ENCODE measurements at places on chromosomes 7 and 10.

DNA sequence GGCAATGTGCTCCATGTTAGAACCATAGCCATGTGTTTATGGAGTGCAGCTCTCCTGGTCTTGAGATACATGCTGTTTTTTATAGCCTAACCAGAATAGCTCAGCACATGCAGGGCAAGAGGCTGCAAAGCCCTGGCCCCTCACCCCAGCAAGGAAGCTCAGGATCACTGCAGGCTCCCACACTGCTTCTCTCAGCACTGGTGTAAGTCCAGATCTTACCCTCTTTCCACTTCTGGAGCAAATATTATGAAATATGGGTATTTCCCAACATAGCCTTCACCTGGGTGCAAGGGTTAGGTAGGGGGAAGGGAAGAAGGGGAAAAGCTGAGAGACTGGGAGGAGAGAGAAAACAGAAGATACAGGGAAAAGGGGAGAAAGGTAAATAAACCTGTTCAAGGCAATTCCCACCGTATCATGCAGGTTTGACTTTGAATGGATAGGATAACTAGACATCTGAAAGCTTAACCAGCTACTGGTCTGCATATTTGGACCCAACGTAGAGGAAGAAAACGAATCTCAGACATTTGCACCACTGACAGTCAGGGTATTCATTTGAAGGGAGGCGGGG is 19.7 kb downstream of the SKIDA1 start:
- DNase-seq: no peak

GRCh38 chr7:19269301-19269700 is 124.1 kb upstream of the FERD3L start:
- DNase-seq: no peak

GRCh38 chr7:108051454-108051853 is 48.5 kb upstream of the LAMB1 start:
- DNase-seq: no peak

GRCh38 chr7:12133865-12134264 is 77.2 kb upstream of the TMEM106B start:
- DNase-seq: no peak

- DNase-seq: no peak
Measured at GRCh38 chr7:42403831-42404230, 166.8 kb upstream of the GLI3 start.

- DNase-seq: no peak
Measured at GRCh38 chr7:135879233-135879632, 97.9 kb downstream of the MTPN start.

DNA sequence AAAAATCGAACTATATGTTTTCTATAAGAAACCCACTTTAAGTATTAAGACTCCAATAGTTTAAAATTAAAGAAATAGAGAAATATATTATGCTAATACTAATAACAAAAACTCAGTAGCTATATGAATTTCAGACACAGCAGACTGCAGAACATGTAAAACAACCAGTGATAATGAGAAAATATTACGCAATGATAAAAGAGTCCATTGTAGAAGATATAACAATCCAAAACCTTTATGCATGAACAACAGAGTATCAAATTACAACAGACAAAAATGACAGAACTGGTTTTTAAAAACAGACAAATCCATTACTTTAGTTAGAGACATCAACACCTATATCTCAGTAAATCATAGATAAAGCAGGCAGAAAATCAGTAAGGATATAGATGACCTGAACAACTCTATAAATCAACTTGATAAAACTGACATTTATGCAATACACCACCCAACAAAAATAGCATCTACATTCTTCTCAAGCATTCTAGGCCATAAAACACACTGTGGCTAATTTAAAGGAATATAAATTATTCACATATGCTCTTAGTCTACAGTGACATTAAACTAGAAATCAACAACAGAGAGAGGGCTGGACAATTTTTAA is 669.5 kb upstream of the GHITM start:
- no peak for DNase-seq

DNA sequence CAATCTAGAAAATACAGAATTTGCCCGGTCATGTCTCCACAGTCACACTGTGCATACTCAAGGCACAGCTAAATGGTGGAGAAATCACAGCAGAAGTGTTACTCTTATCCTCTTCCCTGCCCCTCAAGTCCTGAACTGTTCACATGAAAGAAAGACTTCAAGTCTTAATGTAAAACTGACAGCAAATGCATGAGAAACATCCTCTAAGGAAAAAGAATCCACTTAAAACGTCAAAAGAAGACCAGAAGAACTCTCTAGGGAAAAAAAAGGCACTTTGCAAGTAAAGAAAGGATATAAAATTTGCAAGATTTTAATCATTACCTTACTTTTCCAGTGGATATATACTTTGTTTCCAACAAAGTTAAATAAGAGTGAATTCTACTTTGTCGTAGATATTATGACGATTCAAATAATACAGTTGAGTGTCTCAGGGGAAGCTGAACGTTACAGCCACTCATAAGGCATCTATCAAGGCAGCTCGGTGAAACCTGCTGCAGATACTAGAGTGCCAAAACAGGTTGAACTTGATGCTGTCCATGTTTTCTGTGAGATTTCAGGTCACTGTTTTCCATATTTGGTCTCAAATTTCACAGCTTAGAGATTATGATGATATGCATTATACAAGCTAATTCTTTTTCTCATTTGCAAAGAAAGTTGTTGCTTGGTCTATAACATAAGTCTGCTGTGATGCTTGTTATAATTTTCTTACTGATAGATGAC is 155.0 kb downstream of the CTTNBP2 start:
- DNase-seq: no peak

- no peak for DNase-seq
Measured at GRCh38 chr7:158973941-158974785, 117.8 kb downstream of the DYNC2I1 start.

GRCh38 chr7:131747658-131748232 is 191.3 kb upstream of the PODXL start:
- DNase-seq: no peak

DNA sequence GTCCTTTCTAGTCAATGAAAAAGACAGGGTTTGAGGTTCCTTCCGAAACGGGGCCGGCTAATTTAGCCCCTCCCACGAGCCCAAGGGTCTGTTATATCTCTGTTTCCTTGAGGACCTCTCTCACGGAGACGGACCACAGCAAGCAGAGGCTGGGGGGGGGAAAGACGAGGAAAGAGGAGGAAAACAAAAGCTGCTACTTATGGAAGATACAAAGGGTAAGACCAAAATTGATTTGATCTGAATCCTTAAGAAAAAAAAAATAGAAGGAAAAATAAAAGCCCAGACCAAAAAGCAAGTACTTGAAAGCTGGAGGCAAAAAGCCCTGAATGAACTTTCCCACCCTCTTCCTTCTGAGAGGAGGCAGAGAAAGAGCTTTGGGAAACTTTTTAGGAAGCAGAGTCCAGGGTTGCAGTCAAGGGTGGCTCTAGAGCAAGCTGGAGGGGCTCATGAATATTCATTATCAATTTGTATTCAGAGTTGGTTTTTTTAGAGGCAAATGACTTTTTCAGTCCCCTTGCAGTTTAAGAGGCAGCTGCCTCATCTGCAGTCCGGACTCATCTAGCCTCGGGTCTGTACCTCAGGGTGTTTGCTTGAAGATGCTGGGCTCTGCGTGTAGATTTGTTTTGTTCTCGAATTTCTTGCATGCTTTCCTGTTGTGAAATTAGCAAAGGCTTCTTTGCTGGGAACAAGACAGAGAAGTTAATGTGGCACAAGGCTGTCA is at the start of gene ENTPD1:
ENTPD1 (plus strand) TSS at position 123 of the 721 bp plus-strand sequence; CDS start at position 200, 77 bp downstream.
- DNase-seq: no peak

- no peak for DNase-seq
Measured at GRCh38 chr7:155692317-155692716, 47.9 kb downstream of the RBM33 start.

GRCh38 chr7:35900651-35901050 is 99.8 kb downstream of the SEPTIN7 start:
- DNase-seq: no peak

- no peak for DNase-seq
Measured at GRCh38 chr7:106947244-106947728, 82.2 kb downstream of the PIK3CG start.

DNA sequence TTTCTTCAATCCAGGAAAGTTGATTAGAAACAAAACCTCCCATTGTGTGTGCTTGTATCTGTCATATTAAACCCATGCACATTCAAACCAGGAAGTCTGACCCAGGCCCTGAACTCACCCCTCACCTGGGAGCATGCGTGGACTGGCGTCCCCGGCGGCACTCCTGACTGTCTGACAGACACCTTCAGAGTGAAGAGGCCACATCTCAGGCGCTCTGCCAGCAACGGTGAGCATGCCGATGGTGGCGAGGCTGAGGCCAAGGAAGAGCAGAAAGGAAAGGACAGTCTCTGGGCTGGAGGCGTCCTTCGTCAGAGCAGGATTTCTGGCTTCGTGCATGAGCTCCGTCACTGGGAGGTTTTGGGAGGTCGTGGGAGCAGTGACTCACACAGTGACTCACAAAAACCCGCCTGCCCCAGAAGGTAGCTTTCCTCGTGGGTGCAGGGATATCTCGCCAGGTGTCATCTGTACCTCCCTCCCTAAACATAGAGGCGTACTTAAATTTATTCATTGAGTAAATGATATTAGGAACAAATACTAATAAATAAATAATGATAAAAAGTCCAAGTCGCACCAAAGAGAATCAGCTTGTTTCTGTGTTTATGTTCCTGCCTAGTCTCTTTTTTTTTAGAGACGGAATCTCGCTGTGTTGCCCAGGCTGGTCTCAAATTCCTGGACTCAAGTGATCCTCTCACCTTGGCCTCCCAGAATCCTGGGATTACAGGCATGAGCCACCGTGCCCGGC is 13.5 kb downstream of the IQCE start:
- no peak for DNase-seq

DNA sequence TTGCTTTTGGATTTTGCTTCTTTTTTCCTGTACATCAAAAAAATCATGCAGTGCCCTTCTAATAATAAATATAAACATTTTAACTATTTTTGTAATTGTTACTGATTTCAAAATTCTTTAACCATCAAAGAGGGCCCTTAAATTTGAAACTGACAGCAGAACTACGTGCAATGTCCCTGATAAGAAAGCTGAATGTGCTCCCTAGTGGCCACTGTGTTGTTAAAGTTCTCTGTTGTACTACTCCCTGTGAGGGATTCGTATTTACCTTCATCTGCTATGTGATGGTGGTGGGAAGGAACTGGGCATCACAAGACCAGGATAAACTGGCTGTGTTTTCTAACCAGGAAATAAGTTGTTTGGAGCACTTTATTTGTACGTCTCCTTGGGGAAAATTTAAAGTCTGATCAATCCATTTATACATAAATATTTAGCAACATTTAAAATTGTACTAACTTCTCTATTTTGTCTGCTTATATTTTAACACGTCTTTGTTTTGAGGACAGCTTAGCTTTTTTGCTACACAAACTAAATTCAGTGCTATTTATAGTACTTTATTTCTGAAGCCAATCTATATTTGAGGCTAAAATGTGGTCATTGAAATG is 322.4 kb downstream of the HGF start:
- no peak for DNase-seq

DNA sequence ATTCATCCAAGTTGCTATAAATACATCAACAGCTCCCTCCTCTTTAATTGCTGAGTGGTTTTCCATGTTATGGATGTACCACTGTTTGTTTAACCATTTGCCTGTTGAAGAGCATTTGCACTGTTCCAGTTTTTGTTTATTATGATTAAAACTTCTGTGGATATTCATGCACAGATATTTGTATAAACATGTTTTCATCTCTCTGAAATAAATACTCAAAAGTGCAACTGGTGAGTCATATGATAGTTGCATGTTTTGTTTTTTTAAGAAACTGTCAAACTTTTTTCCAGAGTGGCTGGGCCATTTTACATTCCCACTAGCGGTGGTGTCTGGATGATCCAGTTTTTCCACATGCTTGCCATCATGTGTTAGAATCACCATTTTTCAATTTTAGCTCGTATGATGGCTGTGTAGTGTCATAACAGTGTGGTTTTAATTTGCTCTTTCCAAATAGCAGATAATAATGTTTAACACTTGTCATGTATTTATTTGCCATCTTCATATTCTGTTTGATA is 33.6 kb downstream of the MEOX2 start:
- no peak for DNase-seq

GRCh38 chr10:16904639-16905061 is 87.4 kb upstream of the RSU1 start:
- DNase-seq: no peak

GRCh38 chr10:131553121-131553520 is 241.6 kb upstream of the TCERG1L start:
- no peak for DNase-seq

GRCh38 chr10:23001901-23002516 is 74.2 kb downstream of the ARMC3 start:
- no peak for DNase-seq

GRCh38 chr7:89023206-89023605 is 227.7 kb upstream of the TEX47 start:
- no peak for DNase-seq

- no peak for DNase-seq
Measured at GRCh38 chr10:49518982-49519578, 19.8 kb downstream of the ERCC6 start.

DNA sequence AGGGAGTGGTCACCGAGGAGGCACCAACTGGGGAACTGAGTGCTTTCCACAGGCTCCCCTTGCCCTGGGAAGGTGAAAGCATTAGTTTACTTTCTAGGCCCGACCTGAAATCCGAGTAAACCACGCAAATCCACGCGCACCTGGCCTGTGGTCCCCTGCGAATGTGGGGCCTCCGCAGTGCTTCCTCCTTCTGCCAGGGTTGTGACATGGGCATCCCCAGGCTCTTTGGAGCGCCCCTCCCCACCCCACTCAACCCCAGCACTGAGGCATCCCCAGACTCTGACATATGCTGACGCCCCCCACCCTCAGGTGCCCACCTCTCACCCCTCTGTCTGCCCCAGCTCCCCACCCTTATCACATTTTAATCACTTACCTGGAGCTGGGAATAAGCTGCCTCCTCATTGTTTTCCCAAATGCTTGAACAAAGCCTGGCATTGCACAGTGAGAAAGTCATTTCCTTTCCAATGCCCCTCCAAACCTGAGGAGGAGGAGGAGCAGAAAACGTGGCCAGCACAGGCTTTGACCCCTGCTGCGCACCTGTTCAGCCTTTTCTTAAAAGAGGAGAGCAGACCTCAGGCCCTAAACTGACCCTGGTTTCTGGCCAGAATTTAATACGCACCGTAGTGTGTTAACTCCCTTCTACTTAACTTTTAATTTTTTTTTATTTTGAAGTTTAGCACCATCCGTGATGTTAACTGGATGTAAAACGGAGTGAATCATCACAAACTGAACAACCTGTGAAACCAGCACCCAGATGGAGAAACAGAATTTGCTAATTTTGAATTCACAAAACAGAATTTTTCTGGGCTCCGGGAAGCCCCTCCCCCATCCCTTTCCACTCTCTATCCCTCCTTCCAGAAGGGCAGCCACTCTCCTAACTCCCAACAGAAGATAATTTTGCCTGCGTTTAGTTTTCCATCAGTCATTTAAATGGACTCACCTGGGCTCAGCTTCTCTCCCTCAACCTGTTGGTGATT is 129.4 kb downstream of the WDR11 start:
- no peak for DNase-seq

DNA sequence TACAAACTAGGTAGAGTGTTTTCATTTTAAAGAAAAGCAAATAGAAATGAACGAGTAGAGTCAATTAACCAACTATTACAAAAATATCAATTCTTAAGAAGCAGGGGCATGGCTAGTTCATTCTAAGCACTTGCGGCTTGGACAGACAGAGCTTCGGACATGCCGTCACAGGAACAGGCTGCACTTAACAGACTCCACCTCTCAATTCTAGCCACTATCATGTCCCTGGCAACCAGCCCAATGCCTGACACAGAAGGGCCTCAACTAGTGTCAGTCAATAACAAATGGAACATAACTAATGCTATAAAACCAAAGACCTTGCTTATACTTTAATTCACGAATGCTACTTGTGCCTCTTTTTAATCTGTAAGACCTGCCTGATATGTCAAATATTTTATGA is 74.4 kb downstream of the TPK1 start:
- no peak for DNase-seq

Data from C1 segment of cervical spinal cord (tissue), 14 donors.